Left renal cortex interstitium (tissue), 4 donors: ENCODE measurements at places on chromosomes 2 and 18. TPM values are rescaled to one million over a fixed set of nuclear protein-coding genes. Genes with fewer than 3 reads are reported as not detected.

UPP2 gene
- polyA plus RNA-seq: 10.9 TPM

TFPI gene
- 40.8 TPM for polyA plus RNA-seq

GRCh38 chr2:231039821-231040364, 2.6 kb downstream of the C2orf72 start:
- DNase-seq: no peak

DNA sequence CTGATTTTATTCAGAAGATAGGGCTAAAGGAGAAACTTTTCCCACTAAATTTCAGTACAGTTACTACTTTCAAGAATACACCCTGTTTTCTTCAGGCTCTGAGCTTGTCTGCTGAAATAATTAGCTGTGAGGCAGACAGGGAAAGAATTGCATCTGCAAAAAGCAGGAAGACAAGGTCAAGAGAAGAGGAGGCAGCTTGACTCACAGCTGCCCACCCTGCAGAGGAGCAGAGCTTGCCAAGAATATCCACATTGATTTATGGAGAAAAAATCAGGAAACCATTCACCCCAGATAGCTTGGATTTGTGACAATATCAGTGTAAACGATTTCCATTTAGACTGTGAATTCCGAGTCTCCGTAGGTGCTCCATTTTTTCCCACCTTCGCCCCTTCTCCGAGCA, 49.0 kb downstream of the ACTR2 start:
- no peak for DNase-seq

GRCh38 chr2:42359304-42359964, 1.6 kb downstream of the COX7A2L start:
- DNase-seq: no peak
